Keratinocyte (primary cell): ENCODE measurements at places on chromosomes 13 and 19. TPM values are rescaled to one million over a fixed set of nuclear protein-coding genes. Genes with fewer than 3 reads are reported as not detected.
A peak's percentile ranks its signal among the peaks of the same experiment; 100 is the strongest.

DNA sequence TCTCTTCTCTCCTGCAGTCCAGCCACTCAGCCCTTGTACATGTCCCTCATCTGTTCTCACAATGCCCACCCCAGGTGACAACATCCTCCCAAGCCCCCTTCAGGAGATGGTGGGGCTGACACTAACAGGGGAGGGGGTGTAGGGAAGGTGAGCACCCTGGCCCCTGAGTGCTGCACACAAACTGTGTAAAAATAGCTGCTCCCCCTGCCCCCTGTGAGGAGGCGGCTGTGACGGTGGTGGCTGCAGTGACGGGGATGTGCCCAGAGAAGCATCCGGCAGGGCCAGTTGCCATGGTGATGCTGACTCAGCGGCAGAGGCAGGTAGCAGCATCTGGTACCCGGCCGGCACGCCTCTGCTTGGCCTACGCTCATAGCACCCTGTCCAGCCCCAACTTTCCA, 13.0 kb upstream of the JUND start:
- DNase-seq, result no peak
- H3K4me3 ChIP-seq, result no peak overlapping the region
- peaks cover 16% of the 10 kb centered on the region for H3K4me1 ChIP-seq
- H3K36me3 ChIP-seq, result no peaks in the 10 kb centered on the region
- no peak overlapping the region for H3K27ac ChIP-seq

- no peak for DNase-seq
- H3K27ac ChIP-seq, result peak within 1 kb of the TSS; percentile 52
- H3K27me3 ChIP-seq, result no peaks in the 10 kb centered on the region
- peak within 1 kb of the TSS; percentile 87 for H3K4me3 ChIP-seq
- H3K36me3 ChIP-seq, result peaks cover 4% of the 10 kb centered on the region
Observed at GRCh38 chr19:12801466-12802266, at the start of the genes PRDX2 and THSD8. TSS of gene PRDX2 (minus strand) at chr19:12801800. CDS start at chr19:12801261, 539 bp downstream. TSS of gene THSD8 (plus strand) at chr19:12802069. CDS start at chr19:12802072, 3 bp downstream.

DNA sequence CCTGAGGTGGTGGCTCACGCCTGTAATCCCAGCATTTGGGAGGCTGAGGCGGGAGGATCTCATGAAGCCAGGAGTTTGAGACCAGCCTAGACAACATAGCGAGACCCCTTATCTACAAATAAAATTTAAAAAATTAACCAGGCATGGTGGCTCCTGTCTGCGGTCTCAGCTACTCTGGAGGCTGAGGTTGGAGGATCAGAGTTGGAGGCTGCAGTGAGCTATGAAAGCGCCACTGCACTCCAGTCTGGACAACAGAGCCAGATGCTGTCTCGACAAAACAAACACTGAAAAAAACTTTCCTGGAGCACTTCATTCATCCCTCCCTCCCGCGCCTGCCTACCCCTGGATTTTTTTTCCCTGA, 665 bp upstream of the ATG4D start:
- DNase-seq, result no peak
- H3K36me3 ChIP-seq, result peaks cover 5% of the 10 kb centered on the region
- no peak overlapping the region for H3K27ac ChIP-seq
- no peaks in the 10 kb centered on the region for H3K27me3 ChIP-seq
- peak overlapping the region; percentile 86 for H3K4me3 ChIP-seq
- H3K4me1 ChIP-seq, result peaks cover 9% of the 10 kb centered on the region

PRRG2 gene
- 5.2 to 7.5 TPM (median 5.3 TPM) in 3 replicates for polyA plus RNA-seq

DNA sequence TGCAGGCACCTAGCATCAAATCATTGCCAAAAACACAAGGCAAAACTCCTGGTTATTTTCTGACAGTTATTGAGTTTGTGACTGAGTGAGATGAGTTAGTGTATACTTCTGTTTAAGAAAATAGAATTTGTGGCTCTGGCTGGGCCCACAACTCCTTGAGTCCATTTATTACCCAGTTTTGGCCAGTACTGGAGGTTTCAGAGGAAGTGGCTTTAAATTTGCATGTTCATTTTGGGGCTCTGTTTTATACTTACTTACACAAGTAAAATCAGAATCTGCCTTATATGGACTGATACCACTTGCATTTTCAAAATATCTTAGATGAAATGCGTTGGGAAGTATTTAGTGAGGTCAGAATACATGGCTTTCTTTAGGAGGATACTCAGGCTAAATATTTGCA, 29.0 kb downstream of the TNFSF11 start:
- no peaks in the 10 kb centered on the region for H3K36me3 ChIP-seq
- no peak overlapping the region for H3K4me3 ChIP-seq
- DNase-seq, result no peak
- H3K4me1 ChIP-seq, result no peaks in the 10 kb centered on the region

CACNG7 gene
- not detected in 3 replicates for polyA plus RNA-seq

- peaks cover 35% of the 10 kb centered on the region for H3K4me1 ChIP-seq
- H3K27me3 ChIP-seq, result no peaks in the 10 kb centered on the region
- peak overlapping the region; percentile 58 for H3K4me3 ChIP-seq
- DNase-seq, result no peak
Observed at GRCh38 chr19:45507872-45508416, 665 bp downstream of the VASP start.

DNA sequence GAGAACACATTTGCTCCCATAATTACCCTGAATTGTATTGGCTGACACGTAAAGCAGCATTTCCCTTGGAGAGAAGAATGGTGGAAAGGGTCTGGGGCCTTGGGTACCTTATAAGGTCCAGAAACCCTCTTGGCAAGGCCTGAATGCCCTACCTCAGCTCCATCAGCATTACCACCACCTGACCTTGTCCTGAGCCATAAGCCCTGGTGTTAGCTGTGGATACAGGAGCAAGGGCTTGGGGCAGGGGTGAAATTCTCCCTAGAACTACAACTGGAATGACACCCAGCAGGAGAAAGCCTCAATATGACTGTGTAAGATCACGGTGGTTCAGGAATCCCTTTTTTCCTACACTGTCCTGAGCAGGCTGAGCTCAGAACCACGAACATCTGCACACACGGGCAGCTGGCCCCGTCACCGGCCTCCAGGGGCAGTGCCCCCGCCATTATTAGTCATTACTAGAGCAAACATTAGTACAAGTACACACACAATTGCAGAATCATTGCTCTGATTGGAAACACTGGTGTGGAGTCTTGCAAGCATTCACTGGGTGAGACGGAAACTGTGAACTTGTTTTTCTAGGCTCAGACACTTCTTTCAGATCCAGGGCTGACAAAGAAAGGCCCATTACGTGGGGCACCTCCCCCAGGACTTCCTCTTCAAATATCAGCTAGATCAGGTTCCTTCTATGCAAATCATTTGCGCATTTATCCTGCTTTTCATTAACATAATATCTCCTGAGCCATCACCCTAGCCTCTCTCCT, 26.8 kb upstream of the MTIF3 start:
- no peak for DNase-seq
- H3K27me3 ChIP-seq, result peaks cover 4% of the 10 kb centered on the region
- no peaks in the 10 kb centered on the region for H3K36me3 ChIP-seq
- no peak overlapping the region for H3K4me3 ChIP-seq

GRCh38 chr19:31064491-31064890, 284.7 kb downstream of the TSHZ3 start:
- peak; percentile 55 for DNase-seq
- peaks cover 26% of the 10 kb centered on the region for H3K4me1 ChIP-seq
- no peaks in the 10 kb centered on the region for H3K27me3 ChIP-seq
- H3K27ac ChIP-seq, result no peak overlapping the region
- no peaks in the 10 kb centered on the region for H3K36me3 ChIP-seq

DNA sequence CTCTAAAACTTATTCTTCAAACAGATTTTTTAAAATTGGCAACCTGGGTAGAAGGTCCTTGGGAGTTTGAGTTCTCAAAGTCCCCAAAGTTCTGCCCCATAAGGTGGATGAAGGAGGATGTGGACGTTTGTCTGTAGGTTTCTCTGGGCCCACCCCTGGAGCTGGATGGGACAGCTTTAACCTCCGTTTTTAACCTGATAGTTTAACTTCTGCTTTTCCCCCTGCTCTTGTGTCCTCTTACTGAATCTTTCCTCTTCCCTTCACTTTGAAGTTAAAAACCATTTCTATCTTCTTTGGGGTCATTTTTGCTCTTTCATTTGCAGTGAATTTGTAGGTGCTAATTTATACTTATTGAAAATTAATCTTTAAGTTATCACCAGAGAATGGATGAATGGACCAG, 79.1 kb downstream of the ESD start:
- H3K4me3 ChIP-seq, result no peak overlapping the region
- no peaks in the 10 kb centered on the region for H3K36me3 ChIP-seq
- H3K4me1 ChIP-seq, result no peaks in the 10 kb centered on the region
- H3K27me3 ChIP-seq, result no peaks in the 10 kb centered on the region
- no peak for DNase-seq

GRCh38 chr19:16473875-16474392, 2.2 kb upstream of the EPS15L1 start:
- peaks cover 4% of the 10 kb centered on the region for H3K36me3 ChIP-seq
- no peak overlapping the region for H3K27ac ChIP-seq
- no peak overlapping the region for H3K4me3 ChIP-seq
- H3K27me3 ChIP-seq, result no peaks in the 10 kb centered on the region
- DNase-seq, result no peak

CGB5 gene
- polyA plus RNA-seq, result 0.20 to 0.24 TPM (median 0.21 TPM) in 3 replicates

GRCh38 chr13:39779337-39780265, 124.1 kb downstream of the COG6 start:
- peaks cover 10% of the 10 kb centered on the region for H3K4me1 ChIP-seq
- H3K4me3 ChIP-seq, result no peak overlapping the region
- no peak for DNase-seq
- no peak overlapping the region for H3K27ac ChIP-seq

SLAIN1 gene
- not detected in 3 replicates for polyA plus RNA-seq

DNA sequence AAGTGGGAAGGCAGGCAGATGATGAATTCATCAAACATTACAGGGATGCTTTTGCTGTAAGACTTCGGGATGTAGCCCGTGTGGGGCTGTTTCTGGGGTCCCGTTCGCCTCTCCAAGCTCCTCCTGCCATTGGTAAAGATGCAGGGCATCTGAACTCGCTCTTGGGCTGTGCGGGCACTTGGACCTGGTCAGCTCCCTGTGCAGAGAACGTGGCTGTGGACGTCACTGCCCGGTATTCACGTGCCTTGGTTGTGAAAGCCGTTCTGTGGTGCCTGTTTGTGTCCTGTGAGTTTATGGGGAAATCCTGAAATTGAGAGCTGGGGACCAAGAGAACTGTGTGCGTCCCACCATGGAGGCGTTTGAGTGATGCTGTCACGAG, 5.4 kb downstream of the TFDP1 start:
- H3K36me3 ChIP-seq, result peaks cover 25% of the 10 kb centered on the region
- no peaks in the 10 kb centered on the region for H3K27me3 ChIP-seq
- H3K4me1 ChIP-seq, result peaks cover 6% of the 10 kb centered on the region
- no peak for DNase-seq

ZNF320 gene
- polyA plus RNA-seq, result 10.5 to 29.9 TPM (median 12.5 TPM) in 3 replicates

PDX1 gene
- polyA plus RNA-seq, result not detected in 3 replicates

S1PR2 gene
- 1.6 to 2.6 TPM (median 2.2 TPM) in 3 replicates for polyA plus RNA-seq

IGFL3 gene
- 236 to 560 TPM (median 344 TPM) in 3 replicates for polyA plus RNA-seq

ERICH6B gene
- not detected in 3 replicates for polyA plus RNA-seq

CATSPERD gene
- polyA plus RNA-seq, result not detected in 3 replicates

CD22 gene
- 0.06 to 0.42 TPM (median 0.26 TPM) in 3 replicates for polyA plus RNA-seq

DNA sequence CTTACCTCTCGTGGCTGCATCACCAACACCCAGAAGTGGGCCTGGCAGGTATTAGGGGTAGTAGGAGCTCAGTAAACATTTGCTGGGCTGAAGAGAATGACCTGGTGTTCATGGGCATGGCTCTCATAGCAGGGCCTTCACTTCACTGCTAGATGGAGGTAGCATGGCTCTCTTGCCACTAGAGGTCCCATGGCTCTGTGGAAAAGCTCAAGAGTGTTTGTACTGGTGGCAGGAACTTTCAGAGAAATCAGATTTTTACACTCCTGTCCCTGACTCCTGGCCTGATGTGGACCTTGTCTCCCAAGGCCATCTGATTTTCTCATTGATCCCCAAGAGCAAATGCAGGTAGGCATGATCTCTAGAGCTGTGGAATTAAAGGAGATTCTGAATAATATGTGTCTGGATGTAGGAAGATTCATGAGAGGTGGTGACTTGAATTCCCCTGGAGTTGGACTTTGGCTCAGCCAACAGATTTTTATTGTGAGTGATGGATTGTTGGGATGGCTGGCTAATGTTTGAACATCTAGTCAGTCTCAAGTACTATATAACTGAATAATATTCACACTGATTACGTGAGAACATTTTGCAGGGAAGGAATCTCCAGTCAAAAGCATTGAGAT, 5.7 kb downstream of the ZNF574 start:
- no peak overlapping the region for H3K27ac ChIP-seq
- peaks cover 27% of the 10 kb centered on the region for H3K4me1 ChIP-seq
- H3K27me3 ChIP-seq, result no peaks in the 10 kb centered on the region

- H3K27me3 ChIP-seq, result no peaks in the 10 kb centered on the region
- H3K27ac ChIP-seq, result no peak overlapping the region
- no peak for DNase-seq
- H3K4me3 ChIP-seq, result no peak overlapping the region
Observed at GRCh38 chr13:111901267-111901915, 165.6 kb upstream of the SOX1 start.

C1QTNF9B gene
- polyA plus RNA-seq, result not detected in 3 replicates

DNA sequence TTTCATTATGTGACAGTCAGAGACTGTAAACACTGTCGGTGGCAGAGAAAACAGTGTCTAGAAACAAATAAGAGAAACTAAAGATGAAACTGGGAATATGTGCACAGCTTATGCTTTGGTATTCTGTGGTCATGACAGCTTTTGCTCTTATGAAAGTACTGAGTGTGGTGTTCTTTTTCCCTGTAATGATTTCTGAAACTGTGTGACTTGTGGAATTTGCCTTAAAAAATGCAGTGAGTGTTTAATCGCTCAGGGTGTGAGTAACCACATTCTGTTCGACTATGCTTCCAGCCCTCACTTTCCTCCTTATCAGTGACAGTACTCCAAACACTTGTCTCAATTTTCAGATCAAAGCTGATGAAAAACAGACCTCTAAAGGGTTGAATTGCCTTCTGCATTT, 66.9 kb upstream of the DIAPH3 start:
- no peak overlapping the region for H3K27ac ChIP-seq
- H3K36me3 ChIP-seq, result no peaks in the 10 kb centered on the region
- H3K4me1 ChIP-seq, result no peaks in the 10 kb centered on the region
- H3K4me3 ChIP-seq, result no peak overlapping the region

GPR12 gene
- 0.04 TPM in 1 of 3 replicates, not detected in the others for polyA plus RNA-seq

PEG3 gene
- polyA plus RNA-seq, result 0.08 to 0.14 TPM (median 0.09 TPM) in 3 replicates

GRCh38 chr19:49924004-49924880, 4.8 kb upstream of the ATF5 start:
- DNase-seq, result no peak
- no peaks in the 10 kb centered on the region for H3K27me3 ChIP-seq
- peaks cover 15% of the 10 kb centered on the region for H3K4me1 ChIP-seq
- H3K36me3 ChIP-seq, result peaks cover 23% of the 10 kb centered on the region
- H3K4me3 ChIP-seq, result no peak overlapping the region
- no peak overlapping the region for H3K27ac ChIP-seq

ZNF90 gene
- 2.8 to 5.8 TPM (median 3.3 TPM) in 3 replicates for polyA plus RNA-seq

GRCh38 chr13:45873491-45874325, 22.2 kb upstream of the SIAH3 start:
- no peak overlapping the region for H3K4me3 ChIP-seq
- H3K4me1 ChIP-seq, result peaks cover 51% of the 10 kb centered on the region
- no peaks in the 10 kb centered on the region for H3K27me3 ChIP-seq
- DNase-seq, result peak; percentile 49
- H3K27ac ChIP-seq, result peak overlapping the region; percentile 36

FBXW9 gene
- 5.6 to 11.2 TPM (median 8.1 TPM) in 3 replicates for polyA plus RNA-seq

FFAR1 gene
- polyA plus RNA-seq, result not detected in 3 replicates

DNA sequence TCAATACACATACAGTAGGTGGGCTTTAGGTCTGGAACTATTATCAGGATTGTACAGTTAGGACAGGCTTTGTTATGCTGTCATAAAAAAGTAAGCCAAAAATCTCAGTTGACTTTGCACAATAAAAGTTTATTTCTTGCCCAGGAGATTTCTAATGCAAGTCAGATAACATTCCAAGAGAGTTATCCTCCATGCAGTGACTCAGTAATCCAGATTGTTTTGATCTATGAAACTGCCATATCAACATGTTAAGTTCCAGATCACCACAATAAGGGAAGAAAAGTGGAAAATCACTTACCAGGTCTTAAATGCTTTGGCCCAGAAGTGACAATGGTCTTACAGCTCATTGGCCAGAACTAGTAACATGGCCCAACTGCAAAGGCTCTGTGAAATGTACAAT, 636.2 kb upstream of the KLF12 start:
- H3K36me3 ChIP-seq, result no peaks in the 10 kb centered on the region
- H3K4me1 ChIP-seq, result no peaks in the 10 kb centered on the region
- no peak overlapping the region for H3K27ac ChIP-seq
